ENCODE measurements at places on chromosomes 11 and 22.

GRCh38 chr11:64048042-64048854 lies 12.5 kb downstream of the FLRT1 start:
- DNase-seq, result no peak

GRCh38 chr11:72719144-72719543 lies 33.1 kb downstream of the ARAP1 start:
- DNase-seq, result peak; percentile 67

DNA sequence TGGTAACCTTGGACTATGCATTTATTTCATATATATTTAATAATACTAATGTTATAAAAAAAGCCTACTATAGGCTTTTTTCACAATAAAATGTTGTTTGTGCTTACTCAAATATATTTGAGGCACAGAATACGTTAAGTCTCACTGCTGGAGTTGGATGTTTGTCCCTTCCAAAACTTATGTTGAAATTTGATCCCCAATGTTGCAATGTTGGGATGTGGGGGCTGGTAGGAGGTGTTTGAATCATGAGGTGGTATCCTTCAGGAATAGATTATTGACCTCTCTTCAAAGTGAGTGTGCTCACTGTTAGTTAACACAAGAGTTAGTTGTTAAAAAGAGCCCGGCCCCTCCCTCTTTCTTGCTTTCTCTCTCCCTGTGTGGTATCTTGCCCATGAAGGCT lies 1295.9 kb downstream of the JRKL start:
- DNase-seq, result no peak

DNA sequence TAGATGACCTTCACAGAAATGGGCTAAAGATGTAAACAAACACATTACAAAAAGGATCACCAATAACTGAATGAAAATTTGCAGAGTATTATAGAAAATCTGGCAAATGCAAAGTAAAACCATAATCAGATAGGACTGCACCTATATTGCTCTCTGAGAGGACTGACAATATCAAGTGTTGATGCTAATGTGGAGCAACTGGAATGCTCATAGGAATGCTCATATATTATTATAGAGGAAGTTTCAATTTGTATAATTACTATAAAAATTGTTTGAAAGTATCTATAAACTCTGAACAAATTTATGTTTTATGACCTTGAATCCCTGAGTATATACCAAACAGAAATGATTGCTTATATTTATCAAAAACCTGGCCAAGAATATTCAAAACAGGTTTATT lies 18.4 kb upstream of the TEAD1 start:
- DNase-seq, result no peak

DNA sequence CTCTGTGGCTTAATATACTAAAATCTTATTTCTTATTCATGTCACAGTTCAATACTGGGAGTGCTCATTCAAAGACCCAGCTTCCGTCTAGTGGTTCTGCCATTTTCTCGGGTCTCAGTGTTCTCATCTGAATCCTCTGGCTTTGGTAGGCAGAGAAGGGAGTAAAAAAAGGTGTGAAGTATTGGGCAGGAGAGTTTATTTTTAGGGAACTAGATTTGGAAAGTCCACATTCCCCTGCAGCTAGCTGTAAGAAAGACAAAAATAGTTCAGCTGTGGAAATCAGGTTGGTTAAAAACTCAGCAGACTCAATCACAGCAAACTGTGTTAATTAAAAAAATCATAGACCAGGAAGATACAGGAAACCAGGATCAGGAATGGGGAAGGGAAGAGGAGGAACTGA lies 4.1 kb upstream of the LYVE1 start:
- DNase-seq, result no peak

DNA sequence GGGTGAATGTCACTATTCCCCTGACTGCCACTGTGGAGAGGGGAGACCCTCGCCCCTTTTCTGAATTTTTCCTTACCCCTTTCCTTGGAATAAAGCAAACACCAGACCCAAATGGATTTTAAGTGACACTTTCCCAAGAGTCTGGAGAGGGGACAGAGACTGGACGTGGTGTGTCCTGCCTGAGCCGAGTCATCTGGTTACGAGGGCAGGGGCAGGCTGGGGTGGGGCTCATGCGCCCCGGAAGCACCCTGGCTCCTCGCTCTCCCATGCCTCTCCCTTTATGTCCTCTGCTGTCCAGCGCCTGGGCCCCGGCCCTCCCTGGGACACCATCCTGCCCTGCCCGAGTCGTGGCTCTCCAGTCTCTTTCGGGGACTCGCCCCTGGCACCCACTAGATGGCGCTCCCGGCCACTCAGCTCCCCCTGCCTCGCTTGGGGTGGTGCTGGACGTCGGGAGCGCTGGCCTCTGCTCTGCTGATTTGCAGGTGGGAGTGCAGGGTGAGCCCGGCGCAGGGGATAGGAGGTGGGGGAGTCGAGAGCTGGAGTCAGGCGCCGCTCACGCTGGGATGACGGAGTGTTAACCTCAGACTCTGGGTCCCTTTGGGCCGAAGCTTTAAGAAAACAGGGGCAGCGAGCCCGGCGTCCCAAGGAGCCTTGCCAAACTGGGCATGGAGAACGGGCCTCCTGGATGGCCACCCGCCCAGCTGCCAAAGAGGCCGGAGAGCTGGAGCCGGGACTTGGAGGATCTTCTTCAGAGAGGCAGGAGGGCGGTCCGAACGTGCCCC lies 89.8 kb downstream of the RPS6KA4 start:
- peak; percentile 95 for DNase-seq

GRCh38 chr11:103889679-103890078 lies 146.8 kb upstream of the DDI1 start:
- no peak for DNase-seq

GRCh38 chr11:17743026-17743807 lies 8.6 kb downstream of the KCNC1 start:
- no peak for DNase-seq

DNA sequence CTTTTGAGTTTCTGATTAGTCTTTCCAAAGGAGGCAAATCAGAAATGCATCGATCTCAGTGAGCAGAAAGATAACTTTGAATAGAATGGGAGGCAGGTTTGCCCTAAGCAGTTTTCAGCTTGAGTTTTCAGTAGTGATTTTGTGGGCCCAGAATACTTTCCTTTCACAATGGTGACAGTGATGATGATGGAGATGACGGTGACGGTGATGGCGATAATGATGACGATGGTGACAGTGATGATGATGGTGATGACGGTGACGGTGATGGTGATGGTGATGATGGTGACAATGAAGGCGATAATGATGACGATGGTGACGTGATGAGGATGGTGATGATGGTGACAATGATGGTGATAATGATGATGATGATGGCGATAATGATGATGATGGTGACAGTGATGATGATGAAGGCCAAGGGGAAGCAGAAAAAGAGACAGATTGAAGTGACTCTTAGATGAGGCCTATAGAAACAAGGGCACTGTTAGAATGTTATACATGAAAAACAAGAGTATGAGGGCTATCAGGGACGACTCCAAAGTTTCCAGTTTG lies 153.4 kb upstream of the B3GAT1 start:
- no peak for DNase-seq

DNA sequence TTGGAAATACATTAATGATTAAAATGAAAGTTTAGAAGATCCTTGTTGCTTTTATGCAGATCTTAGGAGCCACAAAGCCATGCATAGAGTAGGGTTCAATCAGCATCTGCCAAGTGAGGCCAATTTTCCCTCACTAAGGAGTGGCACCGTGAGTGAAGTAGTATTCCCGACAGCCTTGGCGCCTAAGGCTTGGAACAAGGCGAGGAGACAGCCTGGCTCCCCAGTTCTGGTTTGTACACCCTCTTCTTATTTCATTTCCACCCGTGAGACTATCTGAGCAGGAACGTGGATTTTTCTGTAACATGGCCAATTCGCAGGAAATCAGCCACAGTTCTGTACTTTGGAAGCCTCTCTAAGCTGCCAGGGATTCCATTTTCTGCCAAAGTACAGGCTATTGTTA lies 22.6 kb downstream of the FADS2 start:
- DNase-seq, result no peak

GRCh38 chr22:39419096-39419495 lies 19.5 kb downstream of the TAB1 start:
- no peak for DNase-seq

DNA sequence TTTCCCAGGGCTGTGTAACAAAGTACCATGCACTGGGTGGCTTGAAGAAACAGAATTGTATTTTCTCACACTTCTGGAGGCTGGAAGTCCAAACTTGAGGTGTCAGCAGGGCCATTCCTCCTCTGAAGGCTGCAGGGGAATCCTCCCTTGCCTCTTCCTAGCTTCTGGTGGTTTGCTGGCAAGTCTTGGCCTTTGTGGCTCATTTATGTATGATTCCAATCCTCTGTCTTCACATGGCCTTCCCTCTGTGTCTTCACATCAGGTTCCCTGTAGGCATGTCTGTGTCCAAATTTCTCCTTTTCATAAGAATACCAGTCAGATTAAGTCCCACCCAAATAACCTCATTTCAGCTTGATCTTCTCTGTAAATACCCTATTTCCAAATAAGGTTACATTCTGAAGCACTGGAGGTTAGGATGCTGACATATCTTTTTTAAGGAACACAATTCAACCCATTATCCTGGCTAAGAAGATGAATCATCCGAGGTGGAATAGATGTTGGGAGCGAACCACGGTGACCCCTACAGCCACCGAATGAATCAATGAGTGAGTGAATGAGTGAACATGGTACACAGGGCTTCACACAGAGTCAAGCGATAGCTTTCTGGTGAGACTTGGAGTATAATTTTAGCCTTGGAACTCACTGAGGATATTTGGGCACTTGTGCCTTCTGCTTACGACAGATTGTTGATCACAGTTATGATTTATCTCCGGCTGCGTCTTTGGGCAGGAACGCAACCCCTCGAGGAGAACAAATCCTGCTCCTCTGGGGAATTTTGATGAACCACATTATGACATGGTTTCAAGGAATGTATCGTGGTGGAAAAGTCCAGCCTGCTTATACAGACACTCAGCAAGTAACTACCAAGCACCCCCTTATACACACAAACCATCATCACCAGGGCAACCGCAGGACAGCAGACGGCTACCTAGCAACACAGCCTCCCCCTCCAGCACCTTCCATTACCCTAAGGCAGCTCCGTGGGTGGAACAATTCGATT lies 34.3 kb upstream of the MICAL2 start:
- DNase-seq, result no peak

GRCh38 chr11:122375687-122376399 lies 259.8 kb upstream of the BLID start:
- DNase-seq, result no peak

DNA sequence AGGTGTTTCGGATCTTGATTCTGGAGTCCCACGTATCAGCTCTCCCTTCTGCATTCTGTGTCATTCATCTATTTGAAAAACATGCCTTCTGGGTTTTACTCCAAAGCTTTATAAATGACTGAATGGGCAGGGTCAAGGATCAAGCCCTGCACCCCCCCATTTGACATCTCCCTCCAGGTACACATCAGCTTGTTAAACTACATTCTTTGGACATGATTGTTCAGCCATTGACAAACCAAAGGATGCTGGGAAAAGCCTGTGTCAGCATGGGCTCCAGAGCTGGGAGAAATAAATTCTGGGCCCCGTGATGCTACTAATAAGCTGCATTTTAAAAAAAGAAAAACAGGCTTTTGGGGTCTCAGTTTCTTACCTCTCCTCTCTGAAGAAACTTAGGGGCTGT lies 103.7 kb downstream of the DSCAML1 start:
- DNase-seq, result no peak

DNA sequence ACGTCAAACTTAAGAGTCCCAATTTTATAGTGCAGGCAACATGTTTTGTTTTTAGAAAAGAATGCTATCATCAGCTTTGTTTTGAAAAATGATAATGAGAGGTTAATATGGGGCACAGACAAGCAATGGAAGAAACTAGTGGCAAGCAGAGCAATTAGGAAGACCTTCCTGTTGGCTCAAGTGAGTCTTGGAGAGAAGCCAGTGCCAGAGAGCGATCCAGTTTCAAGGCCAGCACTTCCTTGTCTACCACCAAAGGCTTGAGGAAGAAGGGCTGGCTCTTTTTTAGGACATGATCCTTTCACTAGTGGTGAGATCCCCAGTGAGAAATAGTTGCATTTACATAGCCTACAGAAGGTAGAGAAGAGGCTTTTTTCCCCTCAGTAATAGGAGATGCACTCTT lies 1340.7 kb downstream of the LRRC4C start:
- no peak for DNase-seq

DNA sequence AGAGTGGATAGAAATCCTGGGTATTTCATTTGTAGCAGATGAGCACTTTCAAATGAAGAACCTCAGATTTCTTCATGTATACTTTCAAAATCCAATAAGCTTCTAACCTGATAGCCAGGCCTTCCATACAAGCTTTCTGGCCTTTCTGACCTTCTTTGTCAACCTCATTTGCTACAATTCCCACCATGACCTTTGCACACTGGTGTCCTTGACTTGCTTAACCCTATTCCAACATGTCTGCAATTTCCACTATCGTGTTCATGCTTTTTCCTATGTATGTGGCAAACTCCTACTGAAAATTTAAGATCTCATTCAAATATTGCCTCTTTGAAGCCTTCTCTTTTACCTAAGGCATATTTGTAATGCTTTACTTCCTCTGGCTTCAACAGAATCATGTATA lies 242.1 kb upstream of the CCDC90B start:
- no peak for DNase-seq

DNA sequence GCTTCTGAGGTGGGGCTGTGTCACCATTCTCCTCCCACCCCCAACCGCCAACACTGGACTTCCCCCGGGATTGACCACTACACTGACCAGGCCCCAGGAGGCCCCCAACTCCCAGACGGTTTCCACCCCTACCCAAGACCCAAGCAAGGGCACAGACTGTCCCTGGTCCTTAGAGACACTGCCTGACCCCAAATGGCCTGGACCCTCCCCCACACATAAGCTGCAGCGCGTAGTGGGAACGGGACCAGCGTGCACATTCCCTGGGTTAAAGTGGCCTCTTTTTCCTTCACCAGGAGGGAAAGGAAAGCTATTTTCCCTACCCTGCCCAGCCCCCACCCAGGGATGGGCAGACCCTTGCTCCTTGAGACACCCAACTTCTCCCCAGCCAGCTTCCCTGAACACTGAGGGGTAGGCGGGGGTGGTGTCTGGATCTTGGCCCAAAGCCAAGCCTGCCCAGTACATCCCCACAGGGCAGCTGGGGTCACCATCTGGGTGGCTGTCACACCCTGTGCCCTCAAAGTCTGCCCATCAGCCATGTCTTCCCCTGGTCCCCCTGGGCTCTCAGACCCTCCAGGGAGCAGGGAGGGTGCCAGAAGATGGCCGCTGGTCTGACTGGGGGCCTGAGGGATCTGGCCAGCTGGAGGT lies 1.6 kb upstream of the MAPK12 start:
- no peak for DNase-seq

DNA sequence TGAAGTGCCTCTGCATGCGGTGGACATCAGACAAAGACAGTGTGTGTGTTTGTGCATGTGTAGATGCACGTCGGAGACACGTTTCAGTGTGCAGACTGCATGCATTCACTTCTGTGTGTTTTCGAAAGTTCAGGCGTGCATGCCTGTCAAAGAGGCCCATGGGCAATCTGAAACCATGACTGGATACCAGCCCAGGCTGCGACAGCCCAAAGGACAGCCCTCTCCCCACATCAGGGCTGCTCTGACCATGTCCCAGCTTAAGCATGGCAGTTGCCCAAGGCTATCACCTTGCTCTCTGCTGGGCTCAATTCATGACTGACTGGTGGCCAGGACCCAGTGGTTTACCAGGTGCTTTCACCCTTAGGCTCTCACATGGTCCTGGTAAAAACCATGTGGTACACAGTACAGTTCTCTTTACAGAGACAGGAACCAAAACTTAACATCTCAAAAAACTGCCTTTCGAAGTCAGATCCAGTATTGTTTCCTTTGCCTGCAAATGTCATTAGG lies 423.7 kb upstream of the CADM1 start:
- no peak for DNase-seq

Measured in suppressor macrophage (primary cell).